Left kidney (tissue), 8 donors: ENCODE measurements at places on chromosomes 6 and 20. TPM values are rescaled to one million over a fixed set of nuclear protein-coding genes. Genes with fewer than 3 reads are reported as not detected.

GRCh38 chr20:25526446-25526845 is 58.9 kb downstream of the NINL start:
- no peak for DNase-seq

DNA sequence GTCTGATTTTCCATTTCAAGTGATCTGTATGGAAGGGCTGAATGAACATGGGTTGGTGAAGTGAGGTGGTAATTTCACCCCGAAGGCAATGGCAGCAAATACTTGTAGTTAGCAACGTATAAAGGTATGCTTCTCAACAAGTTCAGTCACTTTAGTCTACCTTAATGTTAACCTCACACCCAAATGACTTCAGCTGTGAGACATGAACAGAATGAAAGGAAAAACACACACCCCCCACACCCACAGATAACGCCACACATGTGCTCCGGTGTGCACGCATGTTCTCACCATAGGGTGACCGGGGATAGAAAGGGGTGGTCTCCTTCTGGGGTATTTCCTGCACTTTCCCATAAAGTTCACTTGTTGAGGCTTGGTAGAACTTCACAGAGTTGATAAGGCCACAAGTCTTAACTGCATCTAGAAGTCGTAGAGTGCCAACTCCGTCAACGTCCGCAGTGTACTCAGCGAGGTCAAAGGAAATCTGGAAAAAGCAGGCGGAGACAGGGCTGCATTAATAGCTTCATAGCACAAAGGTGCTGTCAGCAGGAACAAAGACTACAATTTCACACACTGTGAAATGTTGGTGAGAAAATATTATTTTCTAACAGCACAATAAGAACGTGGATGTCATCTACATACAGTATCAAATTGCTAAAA is 284.8 kb downstream of the GMDS start:
- DNase-seq, result no peak

DNA sequence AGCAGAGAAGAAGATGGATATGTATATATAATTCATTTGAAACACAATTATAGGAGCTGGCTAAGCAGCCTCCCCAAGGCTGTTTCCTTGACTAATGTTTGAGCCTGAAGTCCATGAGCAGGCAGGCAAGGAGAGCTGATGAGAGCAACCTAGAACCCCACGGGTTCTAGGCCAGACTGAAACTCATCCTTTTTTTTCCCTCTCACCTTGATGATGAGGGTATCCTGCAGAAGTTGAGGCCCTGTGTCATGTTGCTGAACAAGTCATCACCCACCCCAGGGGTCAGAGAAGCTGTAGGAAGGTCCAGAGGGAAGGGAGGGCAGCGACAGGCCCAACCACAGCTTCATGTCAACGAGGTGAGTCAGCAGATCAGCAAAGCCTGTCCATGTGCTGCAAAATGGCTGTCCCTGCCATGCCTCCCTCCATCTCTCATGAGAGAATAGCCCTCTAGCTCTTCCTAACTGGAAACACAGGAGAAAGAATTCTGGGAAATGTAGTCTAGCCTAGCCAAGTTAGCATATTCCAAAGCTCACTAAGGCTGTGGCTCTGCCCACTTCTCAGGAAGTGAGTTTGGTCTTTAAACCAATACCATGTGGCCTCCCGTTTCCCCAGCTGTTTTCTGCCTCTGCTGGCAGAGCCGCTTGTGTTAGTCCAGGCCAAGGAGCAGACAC is 91.3 kb upstream of the DTNBP1 start:
- no peak for DNase-seq

DNA sequence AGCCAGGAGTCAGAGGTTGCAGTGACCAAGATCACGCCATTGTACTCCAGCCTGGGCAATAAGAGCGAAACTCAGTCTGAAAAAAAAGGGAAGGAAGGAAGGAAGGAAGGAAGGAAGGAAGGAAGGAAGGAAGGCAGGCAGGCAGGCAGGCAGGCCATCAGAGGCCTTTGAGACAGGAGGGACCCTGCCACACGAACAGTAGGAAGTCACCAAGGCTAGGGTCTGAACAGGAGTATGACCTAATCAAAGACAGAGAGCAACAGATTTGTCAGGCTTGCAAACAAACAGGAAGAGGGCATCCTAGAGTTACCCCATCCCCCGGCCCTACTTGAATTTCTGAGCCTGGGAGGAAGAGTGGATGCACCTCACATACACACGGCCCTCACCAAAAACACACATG is 67.1 kb downstream of the FGD2 start:
- no peak for DNase-seq

- no peak for DNase-seq
Observed at GRCh38 chr6:143270026-143270425, 180.5 kb downstream of the ADAT2 start.

Gene RCAN2
- polyA plus RNA-seq, result 22.5 TPM
